ENCODE measurements at places on chromosomes 6 and 20. TPM values are rescaled to one million over a fixed set of nuclear protein-coding genes. Genes with fewer than 3 reads are reported as not detected.

DNA sequence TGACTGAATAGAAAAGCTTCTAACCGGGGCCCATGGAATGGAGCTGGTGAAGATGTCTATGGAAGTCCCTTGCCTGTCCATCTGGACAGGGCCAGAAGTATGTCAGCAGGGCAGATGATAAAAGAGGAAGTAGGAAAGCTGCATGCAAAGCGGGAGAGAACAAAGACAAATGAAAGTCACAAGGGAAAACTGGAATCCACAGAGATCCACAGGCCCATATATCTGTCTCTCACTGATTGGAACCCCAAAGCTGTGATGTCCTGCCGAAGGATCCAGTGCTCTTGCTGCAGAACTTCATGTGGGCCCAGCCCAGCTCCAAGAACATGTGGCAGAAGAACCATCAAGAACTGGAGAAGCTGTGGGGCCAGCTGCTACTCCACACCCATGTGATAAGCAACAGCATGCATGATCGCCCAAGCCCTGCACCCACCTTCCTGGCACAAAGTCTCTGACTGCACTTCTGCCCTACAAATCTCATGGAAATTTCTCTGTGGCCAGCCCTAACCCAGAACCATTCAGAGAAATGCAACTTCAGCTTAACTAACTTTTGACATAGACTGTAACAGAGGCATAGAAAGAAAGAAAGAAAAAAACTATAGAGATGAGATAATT lies 716.0 kb downstream of the KIF16B start:
- DNase-seq: no peak

- no peak for DNase-seq
Measured at GRCh38 chr20:13017883-13018535, 9.2 kb downstream of the SPTLC3 start.

- peak; percentile 83 for DNase-seq
Measured at GRCh38 chr20:25247000-25247517, 826 bp upstream of the PYGB start.

- DNase-seq: peak; percentile 54
Measured at GRCh38 chr6:132797951-132798868, at the start of gene SLC18B1. TSS of gene SLC18B1 (minus strand) at chr6:132798637. CDS start at chr6:132798456, 181 bp downstream.

DNA sequence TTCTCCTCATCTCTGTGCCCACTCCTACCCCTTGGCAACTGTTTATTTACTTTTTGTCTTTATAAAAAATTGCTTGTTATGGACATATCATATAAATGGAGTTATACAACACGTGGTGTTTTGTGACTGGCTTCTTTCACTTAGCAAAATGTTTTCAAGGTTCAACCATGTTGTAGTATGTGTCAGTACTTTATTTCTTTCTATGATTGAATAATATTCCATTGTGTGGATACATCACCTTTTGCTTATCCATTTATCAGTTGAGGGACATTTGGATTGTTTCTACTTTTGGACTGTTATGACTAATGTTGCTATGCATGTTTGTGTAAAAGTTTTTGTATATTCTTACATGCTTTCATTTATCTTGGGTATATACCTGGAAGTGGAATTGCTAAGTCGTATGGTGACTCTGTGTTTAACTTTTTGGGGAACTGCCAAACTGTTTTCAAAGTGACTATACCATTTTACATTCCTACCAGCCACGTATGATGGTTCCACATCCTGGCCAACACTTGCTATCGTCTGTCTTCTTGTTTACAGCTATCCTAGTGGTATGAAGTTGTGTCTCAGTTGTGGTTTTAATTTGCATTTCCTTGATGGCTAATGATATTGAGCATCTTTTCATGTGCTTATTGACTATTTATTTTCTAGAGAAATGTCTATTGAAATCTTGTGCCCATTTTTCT lies 84.4 kb downstream of the SLX4IP start:
- no peak for DNase-seq

DNA sequence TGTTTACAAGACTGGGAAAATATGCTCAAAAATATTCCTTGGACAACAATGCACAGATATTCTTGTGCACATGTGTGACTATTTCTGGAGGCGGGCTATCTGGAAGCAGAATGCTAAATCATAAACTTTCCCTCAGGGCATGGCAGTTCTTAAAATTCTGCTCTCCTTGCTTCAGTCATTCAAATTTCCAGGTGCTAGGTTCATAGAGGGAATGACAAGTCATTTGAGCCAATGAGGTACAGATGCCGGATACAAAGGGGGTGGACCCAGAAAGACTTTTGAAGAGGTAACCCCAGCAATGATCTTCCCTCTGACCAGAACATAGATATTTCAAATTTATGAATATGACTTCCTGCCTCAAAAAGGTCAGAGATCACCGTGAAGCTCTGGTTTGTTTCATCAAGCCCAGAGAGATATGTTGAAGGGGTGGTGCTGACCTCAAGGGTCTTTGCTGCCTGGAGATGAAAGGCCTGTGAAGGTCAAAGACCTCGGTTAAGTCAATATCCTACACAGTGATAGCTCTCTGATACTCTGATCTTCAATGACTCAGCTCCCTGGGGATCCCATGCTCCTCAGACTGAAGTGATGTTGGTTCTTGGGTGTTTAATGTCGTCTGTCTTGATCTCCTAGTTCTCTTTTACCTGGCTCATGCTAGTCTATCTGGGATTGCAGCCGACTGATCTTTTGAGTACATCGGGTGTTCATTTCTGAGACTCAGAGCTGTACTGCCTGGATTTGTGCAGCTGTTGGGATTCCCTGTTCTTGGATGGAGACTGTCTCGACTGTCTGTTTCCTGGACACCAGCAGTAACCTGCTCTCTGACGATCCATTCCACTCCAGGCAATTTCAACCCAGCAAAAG lies 47.5 kb upstream of the TSHZ2 start:
- DNase-seq: peak; percentile 80

GRCh38 chr6:97189767-97190166 lies 93.2 kb downstream of the MMS22L start:
- DNase-seq: no peak

- DNase-seq: no peak
Measured at GRCh38 chr6:75656479-75656878, 54.8 kb downstream of the SENP6 start.

The RIN2 gene
- total RNA-seq: 36.7 TPM

The PDE7B gene
- not detected for total RNA-seq

The CNKSR3 gene
- 31.8 TPM for total RNA-seq

The COL21A1 gene
- 1.2 TPM for total RNA-seq

The KCNG1 gene
- total RNA-seq: 1.5 TPM

Measured in Caco-2 (cell line).